Activated CD4-positive, alpha-beta T cell treated with anti-CD3 and anti-CD28 coated beads, Interleukin-2, amount 10 ng/mL, durations not matched to agents 7 days and 5 days (primary cell): ENCODE measurements at places on chromosomes 7 and 10.

DNA sequence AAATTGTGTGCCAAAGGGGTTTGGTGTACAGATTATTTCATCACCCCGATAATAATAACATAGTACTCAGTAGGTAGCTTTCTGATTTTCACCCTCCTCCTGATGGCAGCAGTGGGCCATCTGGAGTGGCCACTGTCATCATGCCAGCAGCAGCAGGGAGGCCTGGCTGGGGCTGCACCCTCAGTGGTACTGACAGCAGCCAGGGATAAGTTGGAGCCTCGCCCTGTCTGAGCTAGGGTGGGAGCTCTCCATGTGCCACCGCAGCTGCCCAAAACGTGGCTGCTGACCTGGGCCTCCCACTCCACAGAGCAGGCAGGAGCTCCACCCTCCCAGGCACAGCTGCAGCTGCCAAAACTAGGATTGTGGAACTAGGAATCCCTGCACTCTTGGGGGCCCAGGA lies 700.8 kb upstream of the KCND2 start:
- no peak for DNase-seq

DNA sequence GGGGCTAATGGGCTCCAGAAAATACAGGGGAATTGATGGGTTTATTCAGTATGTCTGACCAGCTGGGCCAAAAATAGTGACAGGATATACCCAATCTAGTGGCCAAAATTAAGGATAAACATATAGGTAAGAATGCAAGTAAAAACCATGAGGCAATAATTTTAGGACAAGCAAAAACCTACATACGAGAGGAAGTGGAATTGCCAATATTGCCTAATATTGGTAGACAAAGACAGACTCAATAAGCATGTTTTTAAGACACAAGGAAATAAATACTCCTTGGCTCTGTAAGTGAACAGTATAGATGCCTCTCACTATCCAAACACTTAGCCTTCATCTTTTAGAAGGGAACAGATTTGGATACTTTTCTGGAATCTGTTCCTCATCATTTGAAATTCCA lies 51.0 kb downstream of the ATXN7L1 start:
- DNase-seq, result no peak

- DNase-seq, result no peak
These were observed 1.7 kb downstream of the NPTX2 start for GRCh38 chr7:98618786-98619185.

GRCh38 chr10:70726909-70727495 lies 54.7 kb downstream of the ADAMTS14 start:
- DNase-seq, result no peak

- no peak for DNase-seq
These were observed 99.9 kb downstream of the PRLHR start for GRCh38 chr10:118495499-118495898.

DNA sequence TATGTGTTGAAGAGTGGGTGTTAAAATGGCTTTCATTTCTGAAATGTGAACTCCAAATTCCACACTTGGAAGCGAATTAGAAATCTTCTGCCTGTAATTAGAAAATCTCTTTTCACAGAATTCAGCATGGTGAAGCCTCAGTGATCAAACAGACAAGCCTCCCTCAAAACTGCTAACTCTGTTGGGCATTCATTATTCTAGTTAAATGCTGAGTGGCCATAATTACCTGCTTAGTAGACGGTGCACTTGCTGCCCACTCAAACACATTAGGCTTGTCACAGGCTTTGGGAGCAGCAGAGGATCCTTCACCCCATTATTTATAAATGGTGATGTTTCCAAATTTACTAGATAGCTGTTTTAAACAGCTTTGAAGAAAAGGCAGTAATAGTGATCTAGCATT lies 177.2 kb upstream of the PCLO start:
- DNase-seq, result no peak

GRCh38 chr10:131574363-131574706 lies 262.8 kb upstream of the TCERG1L start:
- no peak for DNase-seq

GRCh38 chr10:6242089-6242488 lies 39.4 kb downstream of the PFKFB3 start:
- DNase-seq, result no peak
